ENCODE measurements at places on chromosomes 16 and 17.

- no peak for DNase-seq
Measured at GRCh38 chr17:56679777-56680422, 86.4 kb downstream of the NOG start.

DNA sequence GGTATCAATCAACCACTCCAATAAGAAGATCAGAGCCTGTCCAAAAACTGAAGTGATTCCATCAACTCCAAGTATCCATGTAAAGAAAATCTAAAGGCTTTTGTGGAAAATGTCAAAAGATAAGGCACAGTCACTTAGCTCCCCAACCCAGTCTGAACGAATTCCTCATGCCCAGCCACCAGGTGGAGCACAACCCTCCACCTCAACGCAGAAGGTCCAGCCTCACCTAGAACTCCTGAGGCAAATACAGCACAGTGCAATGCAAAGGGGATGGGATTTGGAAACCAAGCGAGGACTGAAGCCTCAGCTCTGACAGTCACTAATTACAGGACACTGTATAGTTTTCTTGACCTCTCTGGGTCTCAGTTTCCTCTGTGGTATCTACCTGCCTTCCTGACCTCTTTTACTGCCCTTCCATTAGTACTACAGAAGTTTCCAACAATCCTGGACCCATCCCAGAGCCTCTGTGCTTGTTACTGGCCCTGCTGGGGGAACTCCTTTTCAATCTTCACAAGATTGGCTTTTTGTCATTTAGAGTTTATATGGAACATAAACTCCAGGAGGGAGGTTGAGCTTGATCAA is 2.0 kb downstream of the NCBP3 start:
- peak; percentile 2 for DNase-seq

DNA sequence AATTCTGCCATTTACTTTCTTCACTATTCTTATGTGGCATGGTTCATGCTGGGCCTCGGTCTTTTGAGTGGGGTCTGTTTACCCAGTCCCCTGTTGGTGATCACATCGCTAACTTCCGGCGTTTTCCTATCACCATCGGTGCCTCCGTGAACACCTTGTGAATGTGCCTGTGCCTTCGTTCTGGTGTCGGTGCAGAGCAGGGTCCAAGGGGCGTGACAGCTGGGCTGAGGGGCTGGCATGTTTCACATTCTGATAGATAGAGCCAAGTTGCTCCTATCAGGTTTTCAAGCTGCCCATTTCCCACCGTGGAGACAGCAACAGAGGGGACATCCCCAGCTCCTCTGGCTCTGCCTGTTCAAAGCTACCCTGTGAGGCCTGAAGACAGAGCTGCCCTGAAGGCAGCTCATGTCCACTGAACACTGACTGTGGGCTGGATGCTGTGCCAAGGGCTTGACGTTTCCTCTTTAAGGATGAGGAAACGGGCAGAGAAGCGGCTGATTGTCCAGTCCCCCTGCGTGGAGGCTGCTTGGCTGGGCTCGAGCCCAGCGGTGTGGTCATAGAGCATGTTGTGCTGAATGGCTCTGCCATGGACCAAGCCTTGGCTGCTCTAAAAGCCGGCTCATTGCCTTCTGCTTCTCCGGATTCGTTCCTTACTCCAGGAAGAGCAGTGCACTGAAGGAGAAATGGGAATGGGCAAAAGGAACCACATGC is 17.0 kb downstream of the DHODH start:
- no peak for DNase-seq

- no peak for DNase-seq
Measured at GRCh38 chr16:30350134-30350871, 4.8 kb downstream of the CD2BP2 start.

- no peak for DNase-seq
Measured at GRCh38 chr16:3659251-3659650, 4.8 kb downstream of the DNASE1 start.

Data from NCI-H526 treated with DMSO at 0.1 percent for 48 hours (cell line).